ENCODE measurements at places on chromosomes 4 and X.

DNA sequence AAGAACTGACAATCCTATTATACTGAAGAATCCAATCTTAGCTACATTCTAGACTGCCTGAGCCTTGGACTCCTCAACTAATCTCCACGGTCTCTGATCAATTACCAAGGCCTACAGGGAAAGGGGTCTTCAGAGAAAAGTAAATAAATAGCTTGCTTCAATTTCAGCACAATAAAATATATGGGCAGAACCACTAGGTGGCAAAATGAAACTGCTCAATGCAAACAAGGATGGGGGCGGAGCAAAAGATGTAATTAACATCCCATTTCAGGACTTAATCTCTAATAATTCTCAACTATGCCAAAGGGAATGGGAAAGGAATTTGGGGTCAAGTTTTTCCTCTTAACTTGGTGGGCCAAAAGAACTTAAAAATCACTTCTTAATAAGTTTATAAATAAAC is 78.4 kb upstream of the MAP3K15 start:
- H3K36me3 ChIP-seq = no peaks in the 10 kb centered on the region
- no peaks in the 10 kb centered on the region for H3K4me1 ChIP-seq
- no peak for DNase-seq

DNA sequence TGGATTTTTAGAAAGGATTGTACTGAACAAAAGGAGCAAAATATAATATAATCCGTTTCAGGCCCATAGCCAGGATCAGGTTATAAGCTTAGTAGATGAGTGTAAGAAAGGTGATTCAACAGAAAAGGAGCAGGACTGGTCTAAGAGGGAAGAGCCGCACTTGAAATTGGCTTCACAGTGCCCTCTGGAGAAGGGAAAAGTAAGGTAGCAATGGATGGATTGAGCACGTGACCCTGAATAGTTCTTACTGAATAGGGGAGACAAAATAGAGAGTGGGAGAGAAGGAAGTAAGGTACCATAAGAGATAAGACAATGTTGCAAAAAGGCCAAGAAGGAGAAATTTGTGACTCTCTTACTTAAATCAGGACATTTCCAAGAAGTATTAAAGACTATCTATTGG is 15.6 kb downstream of the CXorf66 start:
- no peaks in the 10 kb centered on the region for H3K4me1 ChIP-seq
- no peak for DNase-seq
- no peak overlapping the region for H3K4me3 ChIP-seq

- no peaks in the 10 kb centered on the region for H3K4me1 ChIP-seq
- H3K36me3 ChIP-seq = no peaks in the 10 kb centered on the region
- no peak for DNase-seq
- H3K4me3 ChIP-seq = no peak overlapping the region
- no peak overlapping the region for H3K27ac ChIP-seq
These were observed 47.5 kb downstream of the CCNI start for GRCh38 chr4:77028246-77028645.

- no peak overlapping the region for H3K4me3 ChIP-seq
- H3K27ac ChIP-seq = no peak overlapping the region
- DNase-seq = no peak
- H3K36me3 ChIP-seq = no peaks in the 10 kb centered on the region
These were observed 178.2 kb upstream of the FRMPD4 start for GRCh38 chrX:11960031-11960430.

DNA sequence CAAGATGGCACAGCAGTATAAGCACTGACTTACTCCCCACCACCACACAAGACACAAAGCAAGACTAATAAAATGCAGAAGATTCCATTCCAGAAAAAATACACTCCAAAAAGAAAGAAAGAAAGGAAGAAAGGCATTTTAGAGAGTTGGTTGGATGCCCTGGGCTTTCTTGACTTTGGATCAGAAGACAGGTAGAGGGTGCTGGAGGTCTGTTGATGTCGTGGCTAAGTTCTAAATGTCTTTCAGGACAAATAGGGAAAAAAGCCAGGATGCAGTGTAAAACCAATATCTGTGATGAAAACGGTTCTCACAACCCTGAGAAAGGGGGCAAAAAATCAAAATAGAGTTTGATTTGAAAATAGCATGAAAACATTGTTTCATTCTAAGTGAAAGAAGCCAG is 555.2 kb upstream of the PRKX start:
- H3K4me3 ChIP-seq = no peak overlapping the region
- no peaks in the 10 kb centered on the region for H3K4me1 ChIP-seq

GRCh38 chr4:175290401-175290800 is 372.2 kb downstream of the ADAM29 start:
- no peak for DNase-seq
- no peaks in the 10 kb centered on the region for H3K36me3 ChIP-seq
- no peaks in the 10 kb centered on the region for H3K4me1 ChIP-seq
- H3K27me3 ChIP-seq = no peaks in the 10 kb centered on the region
- H3K27ac ChIP-seq = no peak overlapping the region
